ENCODE measurements at places on chromosomes 4 and X.
A peak's percentile ranks its signal among the peaks of the same experiment; 100 is the strongest.

DNA sequence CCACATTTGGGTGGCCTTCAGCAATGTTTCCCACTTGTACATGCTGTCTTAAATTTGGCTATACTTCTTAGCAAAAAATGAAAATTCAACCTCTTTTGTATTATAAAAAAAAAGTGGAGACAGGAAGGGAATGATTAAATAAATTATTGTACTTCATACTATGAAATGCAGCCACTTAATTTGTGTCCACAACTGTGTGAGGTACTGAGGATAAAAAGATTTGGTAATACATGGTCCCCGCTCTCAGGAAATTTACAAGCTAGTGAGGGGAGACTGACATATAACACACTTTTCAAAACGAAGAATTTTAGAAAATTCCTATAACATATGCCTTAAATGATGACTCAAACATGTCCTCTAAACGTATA, 105.0 kb downstream of the HNRNPD start:
- DNase-seq = no peak

DNA sequence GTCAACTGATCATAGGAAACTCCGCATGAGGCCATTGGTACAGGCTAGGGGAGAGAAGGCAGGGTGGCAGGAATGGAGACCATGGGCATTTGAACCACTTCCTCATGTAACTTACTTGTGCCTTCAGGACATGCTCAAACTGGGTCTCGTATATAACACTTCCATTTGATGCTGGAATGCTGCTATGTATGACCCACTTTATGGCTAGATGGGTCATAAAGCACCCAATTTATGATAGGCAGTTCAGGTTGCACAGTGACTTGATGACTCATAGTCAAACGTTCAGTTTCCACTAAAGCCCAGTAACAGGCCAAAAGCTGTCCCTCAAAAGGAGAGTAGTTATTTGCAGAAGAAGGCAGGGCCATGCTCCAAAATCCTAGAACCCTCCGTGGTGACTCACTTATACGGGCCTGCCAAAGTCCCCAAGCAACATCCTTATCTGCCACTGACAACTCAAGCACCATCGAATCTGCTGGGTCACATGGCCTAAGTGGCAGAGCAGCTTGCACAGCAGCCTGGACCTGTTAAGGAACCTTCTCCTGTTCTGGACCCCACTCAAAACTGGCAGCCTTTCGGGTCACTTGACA, 236.4 kb downstream of the ZC4H2 start:
- DNase-seq = no peak

DNA sequence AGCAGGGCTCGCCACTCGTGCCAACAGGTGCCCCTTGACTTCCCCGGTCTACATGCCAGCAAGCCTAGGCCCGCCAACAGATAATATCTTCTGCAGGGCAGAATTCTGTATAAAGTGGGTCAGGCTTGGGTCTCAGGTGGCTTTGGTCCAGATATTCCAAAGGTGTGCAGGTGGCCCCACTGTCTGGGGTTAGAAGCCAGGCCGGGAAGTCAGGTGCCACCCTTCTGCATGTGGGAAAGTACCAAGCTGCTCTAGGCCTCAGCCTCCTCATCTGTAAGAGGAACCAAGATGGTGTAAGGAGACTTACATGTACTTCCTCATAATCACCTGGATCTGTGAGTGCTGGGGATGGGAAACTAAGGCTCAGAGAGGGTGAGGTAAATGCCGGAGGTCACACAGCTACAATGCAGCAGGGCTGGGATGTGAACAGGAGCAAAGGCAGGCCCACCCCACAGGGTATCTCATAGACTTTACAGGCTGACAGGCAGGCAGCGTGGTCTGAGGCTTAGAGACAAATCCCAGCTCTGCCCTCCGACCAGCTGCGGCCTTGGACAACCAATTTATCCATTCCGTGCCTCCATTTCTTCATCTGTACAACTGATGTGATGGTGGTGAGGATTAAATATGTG, 35.9 kb downstream of the WDR1 start:
- peak; percentile 16 for DNase-seq

- DNase-seq = no peak
Observed at GRCh38 chrX:153446636-153446936, 730 bp upstream of the TREX2 start.

DNA sequence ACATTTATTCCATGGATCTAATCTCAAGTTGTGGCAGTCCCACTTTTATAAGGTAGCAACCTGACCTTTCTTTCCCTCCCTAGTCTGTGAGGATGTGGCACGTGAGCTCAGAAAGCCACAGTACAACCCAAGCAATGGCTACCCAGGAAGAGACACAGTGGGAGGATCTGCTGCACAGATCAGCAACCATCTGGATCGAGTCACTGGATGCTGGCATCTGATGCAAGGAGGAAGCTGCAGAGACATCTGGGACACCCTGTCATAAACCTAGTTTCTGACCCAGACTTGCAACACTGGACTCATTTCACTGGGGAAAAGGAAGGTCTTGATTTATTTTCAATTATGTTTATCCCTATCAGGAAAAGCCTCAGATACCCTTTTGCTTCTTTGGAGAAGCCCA, 327.1 kb downstream of the PAPSS1 start:
- no peak for DNase-seq

DNA sequence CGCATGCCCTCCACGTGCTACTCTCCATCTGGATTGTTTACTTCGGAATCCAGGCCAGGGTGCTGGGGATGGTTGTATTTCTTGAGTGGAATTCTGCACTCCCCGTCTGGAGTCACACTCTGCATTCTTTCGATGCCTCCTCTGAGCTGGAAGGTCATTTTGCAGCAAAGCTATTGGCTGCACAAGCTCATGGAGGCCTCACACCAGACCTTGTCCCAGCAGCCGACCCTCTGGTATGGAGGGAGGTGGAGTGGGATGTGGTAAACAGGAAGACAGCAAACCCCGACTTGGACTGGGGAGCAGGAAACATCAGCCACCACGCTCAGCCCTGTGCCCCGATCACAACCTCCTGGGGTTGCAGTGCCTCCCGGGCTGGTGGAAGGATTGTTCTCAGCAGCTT, 225.3 kb upstream of the LNX1 start:
- no peak for DNase-seq

DNA sequence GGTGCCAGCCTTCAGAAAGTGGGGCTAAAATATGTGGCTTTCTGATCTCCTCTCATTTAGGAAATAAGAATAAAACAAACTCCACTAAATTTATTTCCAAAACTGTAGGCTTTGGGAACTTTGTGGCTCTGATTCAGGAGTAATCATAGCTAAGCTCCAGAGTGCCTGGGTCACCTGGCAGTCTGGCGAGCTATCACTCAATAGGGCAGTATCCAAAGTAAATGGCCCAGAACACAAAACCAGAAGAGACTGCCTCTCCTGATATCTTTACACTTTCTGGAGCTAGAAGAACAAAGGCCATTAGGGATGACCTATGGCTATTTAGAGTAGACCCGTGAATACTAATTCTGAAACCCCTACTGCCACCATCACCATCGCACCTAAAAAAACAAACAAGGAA, 17.0 kb upstream of the PPARGC1A start:
- DNase-seq = no peak

- no peak for DNase-seq
Observed at GRCh38 chr4:21226637-21227538, 526.6 kb downstream of the PACRGL start.

DNA sequence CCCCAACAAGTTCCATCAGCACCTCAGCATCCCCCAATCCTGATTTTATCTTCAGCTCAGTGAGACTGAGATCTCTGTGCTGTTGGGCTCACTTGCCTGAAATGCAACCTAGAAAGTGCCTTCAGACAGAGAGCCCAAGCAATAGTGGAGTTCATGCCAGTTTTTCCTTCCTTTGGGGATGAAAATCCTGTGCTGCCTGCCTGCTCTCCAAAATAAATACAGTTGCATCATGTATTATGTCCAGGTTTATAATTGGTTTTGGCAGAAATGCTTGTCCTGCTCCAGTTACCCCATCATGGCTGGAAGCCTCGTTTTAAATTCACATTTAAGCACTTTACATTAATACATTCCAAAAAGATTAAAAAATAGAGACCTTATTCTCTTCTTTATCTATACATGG, 1865.5 kb upstream of the TENM3 start:
- DNase-seq = no peak

DNA sequence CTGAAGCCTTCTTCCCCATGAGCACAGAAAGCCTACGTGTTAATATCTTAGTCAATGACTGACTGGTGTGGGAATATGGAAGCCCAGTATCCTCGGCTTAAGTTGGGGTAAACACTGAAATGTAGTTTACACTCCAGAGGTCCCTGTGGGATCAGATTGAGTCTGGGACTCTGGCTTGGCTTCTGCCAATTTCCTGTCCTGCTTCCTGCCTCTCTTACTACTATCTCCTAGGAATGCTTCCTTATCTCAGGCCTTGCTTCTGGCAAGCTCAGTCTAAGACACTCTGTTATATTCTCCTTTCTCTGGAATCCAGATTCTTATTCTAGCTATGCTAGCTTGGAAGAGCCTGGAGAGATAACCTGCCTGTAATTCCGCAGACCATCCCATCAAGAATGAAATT, 174.0 kb upstream of the LDB2 start:
- DNase-seq = no peak

GRCh38 chrX:23403849-23404248, 69.2 kb downstream of the PTCHD1 start:
- no peak for DNase-seq

- no peak for DNase-seq
Observed at GRCh38 chrX:8042304-8042703, 115.1 kb upstream of the PNPLA4 start.
